ENCODE measurements at places on chromosomes 11 and 22.

DNA sequence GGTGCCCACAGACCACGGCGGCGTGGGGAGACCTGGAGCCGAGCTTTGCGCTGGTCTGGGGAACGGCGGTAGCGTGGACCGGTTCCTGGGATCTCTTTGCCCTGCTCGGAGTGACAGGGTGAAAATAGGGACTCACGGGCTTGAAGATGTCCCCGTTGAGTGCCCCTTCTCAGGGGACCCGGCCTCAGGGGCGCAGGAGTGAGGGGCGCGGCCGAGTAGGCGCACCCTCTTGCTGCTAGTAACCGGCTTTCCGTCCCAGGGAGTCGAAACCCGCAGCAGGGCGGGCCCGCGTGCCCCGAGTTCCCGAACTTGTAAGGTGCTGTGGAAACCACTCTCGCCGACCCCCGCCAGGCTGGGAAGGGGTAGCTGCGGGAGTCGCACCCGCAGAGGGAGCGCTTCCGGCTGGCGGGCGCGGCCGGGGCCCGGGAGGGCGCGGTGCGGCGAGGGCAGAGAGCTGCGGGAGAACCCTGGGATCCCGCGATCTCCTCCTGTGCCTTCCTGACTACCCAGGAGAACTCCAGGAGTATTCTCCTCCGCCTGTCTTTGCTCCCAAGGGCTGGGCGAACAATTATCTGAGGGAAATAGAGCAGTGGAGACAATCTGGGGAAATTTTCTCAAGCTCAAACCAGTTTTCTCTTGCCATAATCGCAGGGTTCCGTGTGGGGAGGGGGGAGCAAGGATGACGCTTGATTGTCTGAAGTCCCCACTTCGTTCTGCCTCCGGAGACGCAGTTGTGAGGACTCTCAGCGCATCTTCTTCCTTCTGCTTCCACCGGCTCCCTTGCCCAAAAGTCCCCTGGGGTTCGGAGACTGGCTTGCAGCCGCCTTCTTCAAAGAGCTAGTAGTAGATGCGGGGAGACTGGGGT, 666 bp downstream of the NELL1 start:
- no peak for DNase-seq

DNA sequence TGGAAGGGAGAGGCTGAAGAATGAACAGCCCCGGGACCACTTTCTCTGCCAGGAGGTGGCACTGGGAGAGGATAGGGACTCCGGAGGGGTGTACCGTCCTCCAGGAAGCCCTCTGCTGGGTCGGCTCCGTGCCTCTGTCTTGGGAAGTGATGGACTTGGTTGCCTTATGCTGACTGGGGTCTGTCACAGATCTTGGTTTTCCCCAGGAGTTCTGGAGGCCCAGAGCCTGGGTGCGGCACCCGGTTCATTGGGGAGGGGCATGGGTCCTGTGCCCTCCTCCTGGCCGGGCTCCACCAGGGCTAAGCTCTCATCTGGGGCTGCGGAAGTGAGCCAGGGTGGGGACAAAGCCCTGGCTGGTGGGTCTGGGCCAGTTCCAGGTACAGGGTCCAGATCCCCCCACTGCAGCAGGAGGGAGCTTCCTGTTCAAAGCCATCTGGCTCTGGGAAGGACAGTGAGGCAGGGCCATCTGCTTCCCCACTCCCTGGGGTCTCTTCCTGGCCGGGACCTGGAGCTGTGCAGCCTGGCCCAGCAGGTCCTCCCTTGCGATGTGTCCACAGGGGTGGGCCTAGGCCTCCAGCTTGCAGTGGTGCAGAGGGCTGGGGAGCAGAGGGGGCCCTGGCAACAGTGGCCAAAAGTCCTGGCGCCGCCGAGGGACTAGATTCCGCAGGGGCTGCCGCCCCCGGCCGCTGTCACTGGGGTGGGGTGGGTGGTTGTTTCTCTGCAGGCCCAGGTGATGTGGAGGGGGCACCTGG, 1.1 kb upstream of the AP2A2 start:
- no peak for DNase-seq

- no peak for DNase-seq
These were observed 1.3 kb downstream of the PACSIN2 start for GRCh38 chr22:43013355-43014315.

GRCh38 chr11:14417617-14418374, 58.8 kb upstream of the RRAS2 start:
- no peak for DNase-seq
